SJCRH30 (cell line): ENCODE measurements at places on chromosomes 3 and 15.

- no peak for DNase-seq
Observed at GRCh38 chr15:47988564-47988963, 132.2 kb upstream of the SLC24A5 start.

GRCh38 chr3:123098426-123099330 is 31.9 kb downstream of the PDIA5 start:
- DNase-seq, result no peak

DNA sequence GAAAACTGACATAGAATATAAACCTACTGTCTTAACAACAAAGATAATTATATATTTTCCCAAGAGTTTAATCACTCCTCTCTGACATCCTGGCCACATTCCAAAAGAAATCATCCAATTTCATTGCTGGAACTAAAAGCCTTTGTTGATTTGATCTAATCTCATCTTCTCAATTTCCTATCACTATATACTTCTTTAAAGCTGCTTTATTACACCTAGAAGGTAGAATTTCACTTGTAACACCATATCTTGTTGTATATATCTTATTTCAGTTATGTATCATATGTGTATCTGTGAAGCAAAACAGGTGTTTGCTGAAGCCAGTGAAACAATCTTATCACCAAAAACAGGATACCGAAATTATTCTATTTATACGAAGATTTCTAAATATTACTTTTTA is 740.2 kb downstream of the ROBO1 start:
- no peak for DNase-seq

DNA sequence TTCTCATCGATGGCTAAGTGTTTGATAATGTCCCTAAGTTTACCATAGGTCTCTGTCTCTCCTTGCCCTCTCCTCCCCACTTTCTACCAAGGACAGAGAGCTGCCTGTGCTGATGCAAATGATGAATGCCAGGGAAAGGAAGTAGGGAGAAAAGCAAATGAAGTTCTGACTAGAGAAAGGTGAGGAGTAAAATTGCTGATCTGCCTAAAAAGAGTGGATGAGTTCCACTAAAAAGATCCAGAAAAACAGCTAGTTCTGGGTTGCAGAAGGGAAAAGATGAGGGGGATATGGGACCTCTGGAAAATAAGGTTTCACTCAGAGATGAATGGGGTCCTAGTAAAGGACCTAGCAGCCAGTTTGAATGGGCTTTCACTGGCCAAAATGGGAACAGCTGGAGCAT is 13.8 kb downstream of the MYZAP start:
- no peak for DNase-seq

DNA sequence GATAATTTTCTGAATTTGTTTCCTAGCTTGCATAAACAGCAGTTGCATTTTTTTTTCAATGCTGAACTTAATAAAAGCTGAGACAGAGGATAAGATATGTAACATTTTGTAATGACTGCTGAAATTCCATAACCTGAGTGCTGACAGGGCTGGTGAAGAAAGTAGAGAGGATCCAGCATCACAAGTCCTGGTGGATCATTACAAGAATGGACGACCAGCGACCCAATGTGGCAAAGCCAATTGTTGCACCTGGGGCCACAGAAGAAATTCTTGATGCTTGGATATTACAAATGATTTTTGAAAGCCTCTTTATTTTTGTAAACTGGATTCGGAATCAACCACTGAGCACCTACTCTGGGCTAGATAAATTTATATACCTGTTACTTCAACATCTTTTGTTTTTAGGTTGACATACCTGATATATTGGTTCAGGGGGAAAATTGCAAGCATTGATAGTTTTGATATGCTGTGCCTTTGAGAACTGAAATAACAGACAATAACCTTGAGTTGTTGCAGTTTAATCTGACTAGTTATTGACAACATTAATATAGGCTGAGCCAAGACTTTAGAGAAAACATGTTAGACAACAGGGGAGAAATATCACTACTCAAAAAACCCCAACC is 3.9 kb upstream of the ACTL6A start:
- peak; percentile 77 for DNase-seq

GRCh38 chr3:134749802-134750553 is 45.1 kb upstream of the EPHB1 start:
- no peak for DNase-seq

GRCh38 chr3:194939949-194940770 is 254.5 kb downstream of the FAM43A start:
- no peak for DNase-seq

DNA sequence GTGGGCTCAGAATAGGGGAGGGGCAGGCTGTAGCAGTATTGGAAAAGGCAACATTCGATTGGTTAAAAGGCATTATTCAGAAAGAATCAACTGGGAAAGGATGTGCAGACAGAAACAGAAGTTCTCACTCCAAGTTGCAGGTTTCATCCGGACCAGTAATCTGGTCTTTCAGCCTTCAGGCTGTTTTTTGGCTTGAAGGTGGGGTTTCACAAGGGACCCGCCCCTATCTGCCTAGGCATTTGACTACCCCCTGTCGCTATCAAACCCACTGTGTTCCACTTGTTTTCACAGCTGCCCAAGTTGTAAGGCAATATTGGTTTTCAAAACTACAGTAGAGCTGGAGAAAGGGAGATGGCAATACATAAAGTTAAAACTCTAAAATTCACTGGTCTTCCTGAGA is 96.9 kb downstream of the VPS8 start:
- DNase-seq, result peak; percentile 79

DNA sequence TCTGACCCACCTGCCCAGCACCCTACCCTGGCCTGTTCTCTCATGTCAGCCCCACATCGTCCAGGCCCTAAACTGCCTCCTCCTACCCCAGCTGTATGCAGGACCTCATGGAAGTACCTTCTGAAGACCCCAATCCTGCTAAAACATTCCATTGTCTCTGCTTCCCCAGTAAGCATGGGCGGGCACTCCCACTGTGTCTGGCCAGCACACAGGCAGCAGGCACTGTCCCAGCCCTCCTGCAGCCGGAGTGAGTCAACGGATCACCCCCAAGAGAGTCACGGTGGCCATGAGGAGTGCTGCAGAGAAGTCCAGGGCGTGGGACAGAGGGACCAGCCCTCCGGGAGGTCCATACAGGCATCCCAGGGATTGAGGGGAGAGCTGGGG is 36.4 kb upstream of the SLCO2A1 start:
- DNase-seq, result no peak

DNA sequence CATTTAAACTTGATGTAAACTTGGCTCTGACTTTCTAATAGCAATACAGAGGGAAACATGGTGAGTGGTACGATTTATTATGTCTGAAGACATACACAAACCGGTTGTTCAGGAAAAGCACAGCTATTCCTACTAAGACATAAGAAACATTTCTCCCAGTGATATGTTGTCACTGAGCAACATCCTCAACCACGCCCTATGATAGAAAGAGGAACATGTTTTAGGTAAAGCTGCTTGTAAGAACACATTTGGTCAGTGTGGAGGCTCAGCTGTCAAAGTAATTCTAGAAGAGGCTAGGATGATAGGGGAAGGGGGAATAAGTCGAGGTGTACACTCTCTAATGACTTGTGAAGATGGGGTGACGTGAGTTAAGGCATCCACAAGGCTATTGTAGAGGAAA is 42.7 kb upstream of the B3GNT5 start:
- no peak for DNase-seq

GRCh38 chr3:29279806-29280205 is 1.1 kb upstream of the RBMS3 start:
- DNase-seq, result no peak

DNA sequence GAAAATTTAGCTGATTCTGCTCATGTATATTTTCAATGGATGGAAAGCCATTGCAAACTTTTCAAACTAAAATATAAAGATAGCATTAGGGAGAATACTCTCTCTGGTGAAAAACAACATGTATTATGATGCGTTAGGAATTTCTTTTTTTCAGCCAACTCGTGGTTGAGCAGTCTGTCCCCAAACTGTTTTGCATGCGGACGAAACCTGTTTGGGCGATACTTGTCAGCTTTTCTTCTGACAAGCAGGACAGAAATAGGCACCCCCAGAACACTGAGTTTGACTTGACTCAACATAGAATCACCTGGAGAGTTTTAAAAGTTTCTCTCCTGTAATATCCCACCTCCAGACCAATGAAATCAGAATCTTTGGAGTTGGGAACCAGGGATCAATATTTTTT is 417.5 kb upstream of the TPRG1 start:
- no peak for DNase-seq

- no peak for DNase-seq
Observed at GRCh38 chr3:138849222-138849940, 14.7 kb upstream of the PIK3CB start.

DNA sequence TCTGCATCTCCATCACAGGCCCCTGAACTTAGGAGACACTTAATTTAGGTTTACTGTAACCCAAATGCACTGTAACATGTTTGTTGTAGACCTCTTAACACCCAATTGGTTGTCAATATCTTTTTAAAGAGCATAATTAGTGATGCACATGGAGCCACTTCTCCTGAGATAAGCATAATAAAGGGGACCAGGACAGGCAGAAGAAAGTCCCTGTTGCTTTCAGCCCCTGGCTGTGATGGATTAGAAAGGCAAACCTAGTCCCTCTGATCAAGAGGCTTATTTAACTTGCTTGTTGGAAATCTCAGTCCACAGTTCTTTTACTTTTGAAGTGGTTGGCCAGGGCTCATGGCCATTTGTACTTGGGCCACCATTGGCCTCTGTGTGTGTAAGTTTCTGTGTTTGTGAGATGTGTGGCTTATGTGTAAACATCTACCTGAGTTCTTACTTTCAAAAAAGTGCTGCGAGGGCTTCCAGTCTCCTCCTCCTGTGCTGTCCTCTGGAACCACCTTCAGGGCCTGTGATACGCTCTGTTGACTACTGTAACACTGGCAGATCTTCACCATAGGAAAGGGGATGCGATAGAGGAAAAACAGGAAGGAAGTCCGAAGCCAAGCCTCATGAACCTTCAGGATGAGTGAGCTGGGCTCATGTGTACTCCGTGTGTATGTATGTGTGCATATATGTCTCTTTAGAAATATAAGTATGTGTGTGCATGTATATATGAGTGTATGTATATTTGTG is 136.2 kb downstream of the EPHB1 start:
- DNase-seq, result no peak

DNA sequence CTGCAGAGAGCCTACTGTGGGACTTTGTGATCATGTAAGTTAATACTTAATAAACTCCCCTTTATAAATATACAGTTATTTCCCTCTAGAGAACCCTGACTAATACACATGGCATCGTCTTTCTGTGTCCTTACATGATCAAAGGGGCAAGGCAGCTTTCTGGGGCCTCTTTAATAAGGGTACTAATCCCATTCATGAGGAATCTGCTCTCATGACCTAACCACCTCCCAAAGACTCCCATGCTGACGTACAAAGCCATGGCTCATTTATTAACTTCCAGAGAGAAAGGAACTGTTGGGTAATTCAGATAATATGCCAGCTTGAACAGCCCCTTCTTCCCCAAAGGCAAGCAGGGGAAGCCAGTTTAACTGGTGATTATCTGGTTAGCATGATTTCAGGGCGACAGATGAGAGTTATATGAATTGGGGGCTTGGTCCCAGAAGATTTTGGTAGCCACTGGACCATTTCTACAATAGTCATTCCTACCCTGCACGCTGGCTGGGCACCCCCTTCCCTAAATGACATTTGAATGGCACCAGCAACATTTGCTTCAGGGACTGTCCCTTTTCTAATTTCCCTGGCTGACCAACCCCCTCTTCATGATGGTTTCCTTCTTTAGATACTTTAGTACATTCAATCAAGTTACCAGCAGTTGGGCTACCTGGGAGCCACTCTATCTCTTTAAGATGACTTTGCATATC is 83.6 kb upstream of the C3orf80 start:
- no peak for DNase-seq

DNA sequence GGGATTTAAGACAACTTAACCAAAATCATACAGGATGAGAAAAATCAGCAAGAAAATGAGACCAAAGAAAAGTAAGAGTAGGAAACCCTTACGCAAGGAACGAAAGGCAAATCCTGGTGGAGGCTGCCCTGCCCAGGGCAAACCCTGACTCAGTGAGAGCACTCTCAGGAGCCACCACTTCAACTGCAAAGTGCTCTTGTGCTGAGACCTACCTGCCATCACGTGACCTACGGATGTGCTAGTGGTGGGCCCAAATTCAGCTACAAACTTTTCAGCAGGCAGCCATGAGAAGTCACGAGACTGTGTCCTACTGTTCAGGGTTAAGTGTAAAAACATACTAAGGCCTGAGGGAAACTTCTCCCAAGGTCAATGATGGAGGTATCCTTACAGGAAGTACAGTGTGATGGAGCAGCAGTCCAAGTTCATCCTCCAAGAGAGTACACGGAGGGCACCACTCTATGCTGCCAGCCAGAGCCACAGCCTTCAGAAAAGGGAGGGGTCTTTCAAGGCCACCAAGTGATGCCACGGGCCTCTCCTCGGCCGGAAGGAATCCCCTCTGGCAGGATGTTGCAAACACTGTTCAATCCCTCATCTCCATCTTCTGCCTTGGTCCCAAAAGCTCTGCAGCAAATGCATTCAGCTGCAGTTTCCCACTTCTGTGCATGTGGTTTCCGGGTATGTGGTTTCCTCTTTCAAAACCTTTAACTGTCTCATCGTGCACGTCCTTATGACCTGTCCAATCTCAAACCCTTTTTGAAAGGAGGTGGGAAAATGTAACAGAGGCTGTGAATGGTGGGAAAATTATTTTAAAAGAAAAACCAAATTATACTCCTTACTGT is 9.5 kb downstream of the CHSY1 start:
- DNase-seq, result peak; percentile 42

DNA sequence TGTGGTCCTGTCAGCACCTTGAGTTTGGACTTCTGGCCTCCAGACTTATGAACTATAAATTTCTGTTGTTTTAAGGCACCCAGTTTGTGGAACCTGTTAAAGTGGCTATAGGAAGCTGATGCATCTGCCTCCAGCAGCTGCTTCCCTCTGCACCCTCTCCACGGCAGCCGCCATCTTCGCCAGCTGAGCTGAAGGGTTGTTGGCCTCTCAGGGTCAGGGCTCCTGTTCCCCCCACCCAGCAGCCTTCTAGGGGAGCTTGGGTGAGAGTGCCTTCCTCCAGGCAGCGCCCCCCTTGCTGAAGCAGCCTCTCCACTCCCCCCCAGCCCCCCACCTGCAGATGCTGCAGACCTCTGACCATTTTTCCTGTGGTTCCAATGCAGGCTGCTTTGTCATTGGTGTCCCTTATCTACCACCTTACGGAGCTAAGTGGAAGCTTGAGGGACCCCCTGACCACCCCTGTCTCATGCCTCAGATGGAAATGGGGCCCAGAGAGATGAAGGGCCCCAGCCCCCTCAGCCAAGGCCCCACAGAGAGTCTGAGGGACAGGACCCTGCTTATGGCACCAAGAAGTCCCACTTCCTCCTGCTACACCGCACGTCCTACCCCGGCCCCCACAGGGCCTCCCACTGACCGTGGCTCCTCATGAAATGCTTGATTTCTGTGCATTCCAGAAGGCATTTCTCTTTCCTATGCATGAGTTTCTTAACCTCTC is 61.4 kb upstream of the TLE3 start:
- no peak for DNase-seq

GRCh38 chr3:45612918-45613602 is 18.5 kb downstream of the LIMD1 start:
- peak; percentile 98 for DNase-seq

- no peak for DNase-seq
Observed at GRCh38 chr3:56916716-56917360, 115.1 kb upstream of the ARHGEF3 start.

- no peak for DNase-seq
Observed at GRCh38 chr3:49869525-49870126, at the start of gene CAMKV. Gene CAMKV, minus strand, starts transcription at chr3:49869906. Its CDS starts 7,518 bp downstream, at chr3:49862388.
